Ovary (tissue), 10 donors: ENCODE measurements at places on chromosomes 1 and 21.

GRCh38 chr21:44415073-44416025 lies 40.0 kb upstream of the LRRC3 start:
- no peak for DNase-seq

- no peak for DNase-seq
These were observed 51.3 kb downstream of the AKT3 start for GRCh38 chr1:243798726-243799125.

DNA sequence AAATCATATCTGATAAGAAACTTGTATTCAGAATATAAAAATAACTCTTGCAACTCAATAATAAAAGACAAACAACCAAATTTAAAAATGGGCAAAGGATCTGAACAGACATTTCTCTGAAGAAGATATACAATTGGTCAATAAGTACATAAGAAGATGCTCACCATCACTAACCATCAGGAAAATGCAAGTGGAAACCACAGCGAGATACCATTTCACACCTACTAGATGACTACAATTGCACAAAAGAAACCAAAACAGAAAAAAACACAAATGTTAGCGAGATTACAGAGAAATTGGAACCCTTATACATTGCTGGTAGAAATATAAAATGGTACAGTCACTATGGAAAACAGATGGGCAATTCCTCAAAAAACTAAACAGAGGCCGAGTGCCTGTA lies 11.5 kb upstream of the ZNF683 start:
- DNase-seq = no peak

DNA sequence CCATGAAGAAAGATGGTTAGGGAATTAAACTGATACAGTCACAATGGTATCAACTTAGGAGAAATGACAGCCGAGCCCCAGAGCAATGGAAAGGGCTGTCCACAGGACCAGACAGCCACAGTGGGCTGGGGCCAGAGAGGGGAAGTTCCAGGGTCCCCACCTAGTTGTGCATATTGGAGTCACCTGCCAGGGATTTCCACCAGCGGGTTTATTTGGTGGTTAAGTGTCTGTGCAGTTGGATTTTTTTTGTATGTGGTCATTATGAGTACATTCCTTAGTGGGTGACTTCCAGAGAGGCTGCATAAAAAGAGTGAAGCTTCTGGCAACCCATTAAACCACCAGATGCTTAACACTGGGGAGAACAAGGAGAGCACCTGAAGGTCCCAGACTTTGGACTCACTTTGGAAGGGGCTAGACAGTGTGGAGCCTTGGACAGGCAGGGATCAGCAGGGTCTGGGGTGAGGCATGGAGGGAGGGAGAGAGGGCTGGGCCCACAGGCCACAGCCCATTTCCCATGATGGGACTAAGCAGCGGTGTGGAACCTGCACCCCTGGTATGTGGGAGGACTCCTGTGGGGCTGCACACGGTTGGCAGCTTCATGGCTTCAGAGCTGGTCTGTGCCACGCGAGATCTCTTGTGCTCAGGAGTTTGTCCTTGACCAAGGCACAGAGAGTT lies 7.8 kb upstream of the PTTG1IP start:
- DNase-seq = no peak

- peak; percentile 21 for DNase-seq
These were observed 6.9 kb downstream of the WNT9A start for GRCh38 chr1:227940791-227941241.

GRCh38 chr1:181221078-181221477 lies 132.6 kb downstream of the IER5 start:
- DNase-seq = no peak

GRCh38 chr21:28337315-28337714 lies 655.4 kb downstream of the LTN1 start:
- no peak for DNase-seq

GRCh38 chr1:183914276-183914675 lies 109.4 kb downstream of the RGL1 start:
- no peak for DNase-seq

GRCh38 chr1:208219659-208220282 lies 24.4 kb downstream of the PLXNA2 start:
- peak; percentile 67 for DNase-seq

GRCh38 chr1:23217421-23218115 lies at the start of gene HTR1D:
Gene HTR1D (minus strand): TSS chr1:23217502. CDS start chr1:23194219, 23,283 bp downstream.
- no peak for DNase-seq

- DNase-seq = no peak
These were observed 852.0 kb upstream of the ADAMTS5 start for GRCh38 chr21:27818847-27819246.

DNA sequence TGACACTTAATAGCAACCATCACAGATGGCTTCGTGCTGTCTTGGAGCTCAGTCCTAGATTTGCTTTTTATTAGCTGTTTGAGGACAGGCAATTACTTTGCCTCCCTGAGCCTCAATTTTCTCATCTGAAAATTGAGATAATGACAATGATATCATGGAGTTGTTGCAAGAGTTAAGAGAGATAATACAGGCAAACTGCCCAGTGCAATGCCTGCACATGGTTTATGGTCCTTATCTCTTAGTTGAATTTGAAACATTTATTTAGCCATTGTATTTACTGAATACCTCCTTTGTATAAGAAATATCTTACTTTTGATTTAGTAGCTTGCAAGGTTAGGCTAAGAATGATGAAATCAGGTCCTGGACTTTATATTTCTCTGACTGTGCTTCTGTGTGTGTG lies 17.7 kb downstream of the KCNA2 start:
- no peak for DNase-seq

DNA sequence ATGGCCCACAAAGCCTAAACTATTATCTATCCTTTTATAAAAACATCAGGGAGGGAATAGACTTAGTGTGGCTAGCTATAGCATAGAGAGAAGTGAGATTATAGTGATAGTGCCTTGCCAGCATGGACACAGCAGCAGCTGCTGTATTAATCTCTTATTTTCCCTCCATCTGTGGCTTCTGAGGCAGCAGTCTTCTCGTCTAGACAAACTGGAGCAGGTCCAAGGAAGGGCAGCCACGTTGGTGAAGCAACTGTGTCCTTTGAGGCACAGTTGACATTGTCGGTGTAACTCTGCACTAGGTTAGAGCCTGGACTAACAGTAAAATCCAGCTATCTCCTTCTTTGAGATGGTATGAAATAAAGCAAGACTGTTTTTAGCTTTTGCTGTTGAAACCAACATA lies 131.3 kb downstream of the CACHD1 start:
- DNase-seq = no peak
